ENCODE measurements at places on chromosomes 16 and 17. TPM values are rescaled to one million over a fixed set of nuclear protein-coding genes. Genes with fewer than 3 reads are reported as not detected.

Gene DYNLRB2
- 0.26 TPM for total RNA-seq

Gene LGALS9B
- total RNA-seq, result not detected

Gene KLHDC4
- 18.5 TPM for total RNA-seq

Gene GRAP
- under 0.01 TPM for total RNA-seq

Gene KRT32
- total RNA-seq, result under 0.01 TPM

Gene CD300A
- total RNA-seq, result not detected
